ENCODE measurements at places on chromosomes 11 and 22.
A peak's percentile ranks its signal among the peaks of the same experiment; 100 is the strongest.

- DNase-seq = no peak
Measured at GRCh38 chr11:70734379-70734778, 336.1 kb downstream of the CTTN start.

DNA sequence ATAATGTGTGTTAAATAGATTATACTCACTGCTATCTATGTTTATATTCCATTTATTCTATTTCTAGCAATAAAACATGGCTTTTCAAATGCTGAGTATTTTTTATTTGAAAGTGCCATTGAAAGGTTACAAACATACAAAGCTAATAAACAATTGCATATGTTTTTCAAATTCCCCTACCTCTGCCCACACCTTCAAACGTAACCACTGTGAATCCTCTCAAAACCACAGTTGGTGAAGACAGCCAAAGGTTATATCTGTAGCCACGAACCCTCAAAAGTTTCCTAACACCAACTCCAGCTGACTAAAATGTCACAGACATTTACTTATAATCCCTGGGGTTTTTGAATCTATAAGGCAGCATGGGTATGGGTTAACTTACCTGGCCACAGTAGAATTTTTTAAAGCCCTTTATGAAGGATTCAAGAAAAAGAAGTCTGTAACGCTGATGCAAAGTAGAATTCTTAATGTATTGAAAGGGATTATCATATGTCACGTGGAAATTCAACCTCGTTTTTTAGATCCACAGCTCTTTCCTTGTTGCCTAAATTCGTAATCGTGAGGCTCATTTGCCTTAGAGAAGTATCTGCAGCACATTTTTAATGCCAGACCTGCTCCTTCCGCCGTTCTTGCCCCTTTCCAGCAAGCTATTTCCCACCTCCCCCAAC is 122.5 kb upstream of the ZC3H12C start:
- DNase-seq = no peak

DNA sequence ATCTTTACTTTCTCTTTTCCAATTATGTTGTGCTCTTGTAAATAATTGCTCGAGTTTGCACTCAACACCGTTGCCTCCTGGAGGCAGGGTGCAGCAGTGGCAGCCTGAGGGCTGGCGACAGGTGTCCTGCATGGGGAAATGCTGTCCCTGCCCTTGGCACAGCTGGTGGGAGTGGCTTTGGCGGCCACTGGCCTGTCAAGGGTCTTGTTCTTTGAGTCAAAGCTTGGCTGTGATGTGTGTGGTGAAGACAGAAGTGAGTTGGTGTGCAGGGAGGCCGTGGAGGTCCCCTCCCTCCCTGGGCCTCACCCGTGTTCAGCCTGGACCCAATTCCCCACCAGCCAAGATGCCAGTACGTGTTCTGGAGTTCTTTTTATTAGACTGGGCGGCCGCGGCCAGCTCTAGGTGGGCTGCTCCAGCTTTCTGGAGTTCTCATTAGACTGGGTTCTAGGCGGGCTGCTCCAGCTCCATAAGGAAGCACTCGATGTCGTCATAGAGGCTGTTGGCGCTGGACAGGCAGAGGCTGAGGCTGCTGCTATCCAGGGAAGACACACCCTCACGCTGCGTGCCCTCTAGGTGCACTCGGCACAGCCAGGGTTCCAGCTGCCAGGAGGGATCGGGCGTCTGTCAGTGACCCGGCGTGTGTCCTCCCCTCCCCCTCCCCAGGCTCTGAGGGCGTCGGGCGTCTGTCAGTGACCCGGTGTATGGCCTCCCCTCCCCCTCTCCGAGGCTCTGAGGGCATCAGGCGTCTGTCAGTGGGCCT is 3.4 kb downstream of the IRF7 start:
- DNase-seq = peak; percentile 6

- DNase-seq = no peak
Measured at GRCh38 chr22:28670161-28670560, 9.5 kb downstream of the TTC28 start.

GRCh38 chr22:47046411-47047065 is 284.1 kb downstream of the TBC1D22A start:
- DNase-seq = no peak

GRCh38 chr11:2133241-2134021 is 5.8 kb downstream of the IGF2 start:
- DNase-seq = no peak

GRCh38 chr22:19108807-19109197 is 13.4 kb downstream of the DGCR2 start:
- DNase-seq = no peak

GRCh38 chr22:40176921-40177737 is 596 bp upstream of the TNRC6B start:
- DNase-seq = peak; percentile 55

DNA sequence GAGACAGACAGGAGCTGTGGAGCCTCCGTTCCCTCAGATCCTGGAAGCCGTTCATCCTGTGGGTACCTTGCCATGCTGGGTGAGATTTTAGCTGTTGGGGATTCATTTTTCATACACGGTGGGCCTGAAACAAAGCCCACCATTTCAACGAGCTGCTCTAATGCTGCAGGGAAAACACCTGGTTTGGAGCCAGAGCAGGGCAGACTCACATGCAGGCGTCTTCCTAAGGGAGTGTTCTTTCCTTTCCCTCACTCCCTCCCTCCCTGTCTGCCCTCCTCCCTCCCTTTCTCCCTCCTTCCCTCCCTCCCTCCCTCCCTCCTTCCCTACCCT is 52.5 kb downstream of the CD6 start:
- no peak for DNase-seq

DNA sequence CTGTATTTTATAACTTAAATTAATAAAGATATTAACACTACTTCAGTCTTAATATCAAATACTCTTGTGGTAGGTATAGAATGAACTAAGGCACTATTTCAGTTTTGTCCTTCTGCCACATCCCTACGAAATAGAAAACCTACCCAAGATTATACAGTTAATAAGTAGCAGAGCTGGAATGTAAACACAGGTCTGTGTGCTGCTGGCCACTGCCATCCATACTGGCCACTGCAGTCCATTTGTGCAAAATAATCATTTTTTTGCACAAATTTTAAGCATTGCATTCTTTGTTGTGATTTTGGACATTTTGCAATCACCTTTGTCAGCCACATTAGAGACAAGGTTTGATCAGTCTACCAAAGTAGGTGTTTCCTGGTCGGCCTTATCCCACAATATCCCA is 91.9 kb downstream of the ME3 start:
- DNase-seq = no peak

GRCh38 chr11:65788821-65789220 is 2.0 kb downstream of the OVOL1 start:
- DNase-seq = no peak

GRCh38 chr22:39176143-39176713 is 23.7 kb upstream of the CBX7 start:
- no peak for DNase-seq

DNA sequence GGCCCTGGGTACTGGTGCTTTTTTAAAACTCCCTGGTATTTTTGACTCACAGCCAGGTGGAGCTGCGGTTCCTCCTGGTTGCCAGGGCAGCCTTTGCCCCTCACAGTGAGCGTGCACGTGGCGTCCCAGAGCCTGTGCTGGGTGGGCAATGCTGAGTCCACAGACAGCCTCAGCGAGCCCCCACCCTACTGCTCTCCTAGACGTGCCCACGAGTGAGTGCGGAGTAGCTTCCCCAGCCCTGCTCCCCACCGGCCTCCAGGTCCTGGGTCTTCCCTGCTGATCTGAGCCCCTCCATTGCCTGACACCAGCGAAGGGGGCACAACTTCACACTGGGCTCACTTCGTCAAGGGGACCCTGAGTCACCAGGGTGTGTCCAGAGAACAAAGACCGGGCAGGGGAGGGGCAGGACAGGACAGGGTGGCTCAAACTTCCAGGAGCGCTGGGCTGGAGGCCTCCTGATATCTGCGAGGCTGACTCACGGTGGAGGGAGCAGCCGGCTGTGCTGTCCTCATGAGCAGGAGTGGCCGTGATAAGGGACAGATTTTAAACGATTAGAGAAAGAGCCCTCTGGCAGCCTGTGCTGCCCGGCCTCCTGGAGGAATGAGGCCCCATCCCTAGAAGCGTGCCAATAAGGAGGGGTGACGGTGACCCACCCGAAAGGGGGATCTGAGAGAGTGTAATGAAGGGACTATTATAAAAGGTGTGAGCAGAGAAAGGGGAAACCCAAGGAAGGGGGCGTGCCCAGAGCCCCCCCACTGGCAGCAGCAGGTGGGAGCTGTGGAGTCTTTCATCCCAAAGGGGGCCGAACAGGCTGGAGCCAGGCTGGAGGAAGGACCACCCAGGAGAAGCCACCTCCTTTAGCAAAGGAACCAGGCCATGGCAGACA is 129.3 kb upstream of the FGF3 start:
- DNase-seq = no peak

- DNase-seq = no peak
Measured at GRCh38 chr11:3107608-3108182, 50.5 kb upstream of the CARS1 start.
